ENCODE measurements at places on chromosomes 16 and 17.

- DNase-seq: peak; percentile 38
Observed at GRCh38 chr16:53372992-53373871, 61.0 kb upstream of the RBL2 start.

DNA sequence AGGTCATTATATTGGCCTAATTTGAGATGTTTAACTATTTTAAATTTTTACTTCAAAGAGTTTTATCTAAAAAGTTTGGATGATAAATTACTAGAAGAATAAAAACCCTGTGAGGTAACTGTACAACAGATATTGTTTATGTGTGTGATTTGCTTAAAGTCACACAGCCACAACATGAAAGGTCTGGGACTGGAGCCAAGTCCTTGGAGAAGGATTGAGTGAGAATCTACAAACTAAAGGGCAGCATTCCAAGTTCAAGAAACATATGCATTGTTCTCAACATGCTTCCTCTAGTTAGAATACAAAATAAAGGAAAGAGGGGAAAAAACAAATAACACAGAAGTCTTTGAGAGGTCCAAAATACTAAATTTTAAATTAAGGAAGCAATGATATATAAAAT is 131.5 kb upstream of the MON1B start:
- no peak for DNase-seq

GRCh38 chr17:13353590-13353989 is 248.1 kb downstream of the HS3ST3A1 start:
- DNase-seq: no peak

GRCh38 chr17:8664456-8665126 is 34.1 kb upstream of the MYH10 start:
- DNase-seq: no peak

- peak; percentile 83 for DNase-seq
Observed at GRCh38 chr17:18258356-18259038, at the start of gene FLII. TSS of gene FLII (minus strand) at chr17:18258738. CDS start at chr17:18258690, 48 bp downstream.

DNA sequence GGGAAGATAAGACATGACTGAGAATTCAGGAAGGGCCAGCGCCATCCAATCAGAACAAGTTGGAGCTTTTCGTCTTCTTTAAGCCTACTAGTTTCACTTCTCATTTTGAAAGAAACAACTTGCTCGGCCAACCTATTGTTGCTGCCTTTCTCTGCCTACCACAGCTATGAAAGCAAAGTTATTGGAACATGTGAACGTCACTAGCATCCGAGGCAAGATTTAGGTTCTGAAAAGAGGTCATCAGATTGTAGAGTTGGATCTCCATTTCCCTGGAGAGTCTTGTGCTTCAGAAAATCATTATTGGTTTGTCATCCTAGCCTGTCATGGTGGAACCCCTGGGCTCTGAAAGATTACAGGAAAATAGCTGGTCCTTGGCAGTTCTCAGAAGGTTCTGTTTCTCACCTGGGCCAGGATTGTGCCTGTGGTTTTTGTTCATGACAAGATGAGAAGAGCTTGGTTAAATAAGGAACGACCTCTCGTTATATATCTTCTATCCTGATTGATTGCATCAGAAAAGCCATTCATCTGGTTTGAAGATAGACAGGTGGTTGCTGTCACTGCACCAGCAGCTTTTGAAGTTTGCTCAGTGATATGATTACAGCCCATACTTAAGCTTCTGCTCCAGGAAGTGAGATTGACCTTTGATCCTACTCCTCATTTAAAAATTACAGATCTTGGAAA is 25.3 kb downstream of the CDH13 start:
- no peak for DNase-seq

DNA sequence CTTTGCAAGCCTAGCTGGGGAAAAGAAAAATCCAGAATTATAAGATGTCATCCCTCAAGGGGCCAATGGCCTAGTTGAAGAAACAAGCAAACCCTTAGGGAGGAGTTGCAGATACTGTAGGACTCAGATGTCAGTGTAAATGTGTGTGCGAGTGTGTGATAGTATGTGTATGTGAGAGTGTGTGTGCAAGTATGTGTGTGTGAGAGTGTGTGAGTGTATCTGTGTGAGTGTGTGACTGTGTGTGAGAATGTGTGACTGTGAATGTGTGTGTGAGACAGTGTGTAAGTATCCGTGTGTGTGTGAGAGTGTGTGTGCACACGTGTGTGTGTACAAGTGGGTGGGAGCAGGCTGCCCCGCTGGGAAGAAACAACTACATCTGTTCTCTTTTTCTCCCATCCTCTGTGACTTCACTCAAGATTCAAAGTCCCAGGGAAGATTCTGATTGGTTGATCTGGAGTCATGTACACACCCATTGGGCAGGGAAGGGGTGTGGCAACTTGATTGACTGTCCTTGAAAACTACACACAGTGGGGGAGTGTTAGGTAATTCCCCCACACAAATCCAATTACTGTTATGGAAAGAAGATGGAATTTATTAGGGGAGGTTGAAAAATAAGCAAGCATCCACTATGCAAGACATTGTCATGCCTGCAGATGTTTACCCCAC is 40.7 kb downstream of the IRX3 start:
- DNase-seq: no peak

DNA sequence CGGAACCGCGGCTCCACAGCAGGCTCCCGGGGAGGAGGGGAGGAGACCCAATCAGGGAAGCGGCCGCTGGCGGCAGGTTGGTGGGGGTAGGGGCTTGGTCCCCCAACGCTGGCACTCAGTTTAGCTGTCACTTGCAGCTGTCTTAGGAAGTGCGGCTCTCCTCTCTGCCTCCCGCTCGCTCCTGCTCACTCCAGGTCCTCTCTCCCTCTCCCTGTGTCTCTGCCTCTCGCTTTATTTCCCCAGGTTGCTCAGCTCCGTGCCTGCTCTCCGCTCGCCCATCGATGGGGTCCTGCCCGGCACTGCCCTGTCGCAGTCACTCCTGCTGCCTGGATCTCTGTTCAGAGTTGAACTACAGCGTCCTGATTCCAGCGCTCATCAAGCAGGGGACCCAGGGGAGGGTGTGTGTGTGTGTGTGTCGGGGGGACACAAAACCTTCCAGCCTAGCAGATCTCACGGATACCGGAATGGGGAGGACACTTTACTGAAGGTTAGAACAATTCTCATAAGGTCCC is 145.6 kb downstream of the ENGASE start:
- no peak for DNase-seq

DNA sequence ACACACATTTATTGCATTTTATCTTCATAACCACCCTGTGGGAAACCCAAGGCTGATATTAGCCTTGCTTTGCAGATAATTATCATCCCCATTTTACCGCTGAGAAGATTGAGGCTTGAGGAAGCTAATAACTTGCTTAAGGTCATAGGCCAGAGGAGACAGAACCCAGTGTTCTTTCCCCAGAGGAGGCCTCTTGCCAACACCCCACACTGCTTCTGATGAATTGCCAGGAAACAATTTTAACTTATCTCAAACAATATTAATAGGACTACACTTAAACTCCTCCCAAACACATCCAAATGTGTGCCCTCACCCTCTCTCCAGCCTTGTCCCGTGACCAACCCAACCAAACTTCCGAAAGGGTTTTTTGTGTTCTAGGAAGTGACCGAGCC is 2.1 kb upstream of the SPG7 start:
- DNase-seq: no peak

GRCh38 chr17:64938925-64939474 is 19.7 kb upstream of the LRRC37A3 start:
- peak; percentile 25 for DNase-seq

- no peak for DNase-seq
Observed at GRCh38 chr17:45258981-45259380, 2.9 kb downstream of the SPATA32 start.

All from H1 (cell line).